NCI-H524 treated with DMSO at 0.1 percent for 48 hours (cell line): ENCODE measurements at places on chromosomes 4 and X.

DNA sequence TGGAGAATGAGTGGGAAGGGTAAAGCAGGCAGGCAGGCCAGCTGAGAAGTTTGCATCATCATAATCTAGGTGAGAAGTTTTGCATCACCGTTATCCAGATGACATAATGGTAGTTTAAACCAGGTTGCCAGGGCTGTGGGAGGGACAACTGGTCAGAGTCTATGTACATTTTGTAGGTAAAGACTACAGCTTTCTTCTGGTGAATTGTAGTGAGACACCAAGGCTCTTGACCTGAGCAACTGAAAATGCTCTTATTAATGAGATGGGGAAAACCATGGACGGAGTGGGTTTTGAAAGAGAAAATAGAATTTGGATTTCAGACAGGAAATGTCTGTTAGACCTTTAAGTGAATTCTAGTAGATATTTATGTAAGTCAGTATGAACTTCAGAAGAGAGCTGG, 76.0 kb upstream of the VEGFC start:
- DNase-seq: no peak

GRCh38 chrX:11151799-11152559, 40.8 kb downstream of the HCCS start:
- DNase-seq: peak; percentile 68

DNA sequence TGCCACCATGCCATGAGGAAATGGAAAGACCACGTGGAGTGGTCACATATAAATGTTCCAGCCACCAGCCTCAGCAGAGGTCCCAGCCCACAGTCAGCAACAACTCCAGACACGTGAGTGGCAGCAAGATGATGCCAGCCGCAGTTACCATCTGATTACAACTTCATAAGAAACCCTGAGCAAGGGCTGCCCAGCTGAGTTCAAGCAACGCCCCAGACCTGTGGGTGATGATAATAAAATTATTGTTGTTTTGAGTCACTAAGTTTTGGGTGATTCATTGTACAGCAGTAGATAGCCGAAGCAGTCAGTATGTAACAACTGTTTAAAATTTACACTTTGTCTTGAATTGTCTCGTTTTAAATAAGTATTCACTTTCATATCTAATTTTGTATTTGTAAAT, 5.8 kb upstream of the CCNG2 start:
- no peak for DNase-seq

GRCh38 chrX:108439426-108439942, at the start of gene COL4A5:
COL4A5 (plus strand) TSS chrX:108439838; CDS start chrX:108440126, 288 bp downstream.
- peak; percentile 63 for DNase-seq

- DNase-seq: no peak
Observed at GRCh38 chrX:107482046-107482445, 32.6 kb downstream of the FRMPD3 start.

- no peak for DNase-seq
Observed at GRCh38 chrX:2714551-2714950, 23.5 kb downstream of the CD99 start.

GRCh38 chrX:19388741-19389140, 45.0 kb downstream of the PDHA1 start:
- DNase-seq: no peak

DNA sequence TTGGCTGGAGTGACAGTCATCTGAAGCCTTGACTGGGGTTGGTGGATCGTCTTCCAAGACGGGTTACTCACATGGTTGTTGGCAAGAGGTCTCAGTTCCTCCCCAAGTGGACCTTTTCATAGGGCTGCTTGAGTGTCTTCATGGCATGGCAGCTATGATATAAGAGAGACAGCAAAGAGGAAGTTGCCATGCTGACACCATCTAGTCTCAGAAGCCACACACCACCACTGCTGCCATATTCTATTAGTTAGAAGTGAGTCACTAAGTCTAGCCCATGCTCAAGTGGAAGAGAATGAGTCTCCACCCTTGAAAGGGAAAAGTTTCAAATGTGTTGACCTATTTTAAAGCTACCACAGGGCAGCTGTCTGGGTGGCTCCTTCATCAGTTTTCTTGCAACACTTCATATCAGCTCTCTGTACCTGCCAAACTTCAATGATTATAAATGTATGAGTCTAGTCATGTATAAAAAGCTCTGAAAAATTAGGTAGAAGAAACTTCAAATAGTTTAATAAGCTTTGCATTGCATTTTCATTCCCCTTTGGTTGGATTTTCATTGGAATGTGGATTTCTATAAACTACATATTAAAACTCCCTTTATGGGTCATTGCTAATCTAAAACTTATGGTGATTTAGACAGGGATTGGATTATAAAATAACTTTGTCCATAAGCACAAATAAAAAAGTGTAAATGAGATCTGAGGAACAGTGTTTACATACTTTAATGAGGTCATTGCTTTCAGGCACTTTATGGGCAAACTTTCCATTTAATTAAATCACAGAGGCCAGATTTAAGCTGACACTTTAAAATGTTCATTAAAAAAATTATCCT, 68.0 kb upstream of the ATXN3L start:
- no peak for DNase-seq

- DNase-seq: no peak
Observed at GRCh38 chr4:143411527-143412419, 75.1 kb downstream of the GAB1 start.

GRCh38 chr4:125725957-125726525, 411.3 kb downstream of the FAT4 start:
- DNase-seq: no peak

- DNase-seq: peak; percentile 3
Observed at GRCh38 chr4:86014599-86014998, 345.3 kb downstream of the MAPK10 start.
